ENCODE measurements at places on chromosomes 11 and 22.
A peak's percentile ranks its signal among the peaks of the same experiment; 100 is the strongest.

DNA sequence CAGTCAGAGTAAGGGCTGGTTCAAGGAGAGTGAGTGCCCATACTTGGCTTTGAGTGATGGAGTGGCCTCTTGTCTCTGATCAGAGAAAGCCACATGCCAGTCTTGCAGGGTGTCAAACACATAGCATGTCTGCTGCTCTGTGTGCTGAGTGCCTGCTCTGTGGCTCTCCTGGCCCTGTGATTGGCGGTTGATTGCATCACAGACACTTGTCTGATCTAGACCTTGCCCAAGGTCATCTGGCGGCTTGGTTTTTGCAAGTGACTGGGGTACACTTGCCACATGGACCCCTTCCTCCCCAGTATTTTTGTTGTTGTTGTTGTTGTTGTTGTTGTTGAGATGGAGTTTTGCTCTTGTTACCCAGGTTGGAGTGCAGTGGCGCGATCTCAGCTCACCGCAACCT, 10.3 kb downstream of the OSBP2 start:
- no peak for DNase-seq

GRCh38 chr22:46948411-46949144, 186.1 kb downstream of the TBC1D22A start:
- no peak for DNase-seq

DNA sequence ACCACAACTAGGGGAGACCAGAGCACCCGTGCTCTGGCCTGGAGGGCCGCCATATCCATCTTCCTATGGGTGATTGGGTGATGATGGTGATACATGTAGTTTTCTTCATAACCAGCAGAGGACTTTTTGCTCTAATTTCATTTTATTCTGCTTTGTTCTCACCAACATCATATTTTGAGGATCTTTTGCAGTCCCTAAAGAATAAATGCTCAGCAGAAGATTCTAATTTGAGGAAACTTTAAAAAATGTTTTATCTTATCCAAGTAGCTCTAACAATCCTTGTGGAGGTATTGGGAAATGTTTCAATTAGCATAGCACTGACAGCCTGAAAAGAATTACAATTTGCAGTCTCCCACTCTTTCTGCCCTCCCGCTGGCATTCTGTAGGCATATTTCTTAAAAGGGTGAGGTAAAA, 544.0 kb downstream of the NTM start:
- peak; percentile 43 for DNase-seq

GRCh38 chr22:36348760-36349159, 39.0 kb downstream of the MYH9 start:
- no peak for DNase-seq

- DNase-seq: no peak
Observed at GRCh38 chr11:91742155-91742554, 482.5 kb upstream of the FAT3 start.

- no peak for DNase-seq
Observed at GRCh38 chr22:49725516-49725915, 102.2 kb downstream of the BRD1 start.

DNA sequence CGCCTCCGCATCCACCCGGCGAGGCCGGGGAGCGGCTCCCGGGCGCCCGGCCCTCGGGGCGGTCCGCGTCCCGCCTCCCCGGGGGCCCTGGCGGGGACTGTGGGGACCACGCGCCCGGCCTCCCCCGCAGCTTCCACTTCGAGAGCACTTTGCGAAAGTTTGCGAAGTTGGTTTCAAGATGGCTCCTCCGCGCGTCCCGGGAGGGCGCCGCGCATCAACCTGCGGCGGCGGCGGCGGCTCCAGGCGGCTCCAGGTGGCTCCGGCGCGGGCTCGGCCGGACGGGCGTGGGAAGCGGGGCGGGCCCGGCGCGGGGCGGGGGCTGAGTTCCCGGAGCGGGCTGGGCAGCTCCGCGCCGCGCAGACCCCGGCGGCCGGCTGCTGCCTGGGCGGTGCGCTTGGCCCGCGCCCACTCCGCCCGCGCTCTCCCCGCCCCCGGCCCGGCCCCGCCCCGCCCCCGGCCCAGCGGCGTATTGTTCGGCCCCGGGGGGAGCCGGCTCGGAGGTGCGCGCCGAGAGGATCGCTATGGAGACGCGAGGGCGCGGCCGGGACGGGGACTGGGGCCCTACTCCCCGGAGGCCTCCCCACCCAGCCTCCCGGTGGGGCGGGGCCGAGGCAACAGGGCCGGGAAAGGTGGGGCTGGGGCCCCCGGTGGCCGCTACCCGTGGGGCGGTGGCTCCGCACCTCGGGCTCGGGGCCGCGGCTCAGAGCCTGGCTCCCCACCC, at the start of gene CELSR1:
Gene CELSR1 (minus strand): TSS at position 396 of the 721 bp plus-strand sequence. CDS start 450 bp downstream, outside the sequence.
- no peak for DNase-seq

DNA sequence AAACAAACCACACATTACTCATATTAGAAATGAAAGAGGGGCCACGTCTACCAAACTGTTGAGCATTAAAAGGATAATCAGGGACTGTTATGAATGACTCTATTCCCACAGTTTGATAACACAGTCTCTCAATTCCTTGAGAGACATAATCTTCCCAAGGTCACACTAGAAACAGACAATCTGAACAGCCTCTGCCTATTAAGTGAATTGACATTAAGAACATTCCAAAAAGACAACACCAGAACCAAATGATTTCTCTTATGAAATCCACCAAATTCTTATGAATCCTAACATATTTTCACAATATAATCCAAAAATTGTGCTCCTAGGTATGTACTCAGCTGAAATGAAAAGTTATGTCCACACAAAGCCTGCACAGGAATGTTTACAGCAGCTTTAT, 4.6 kb downstream of the RFPL1 start:
- no peak for DNase-seq

DNA sequence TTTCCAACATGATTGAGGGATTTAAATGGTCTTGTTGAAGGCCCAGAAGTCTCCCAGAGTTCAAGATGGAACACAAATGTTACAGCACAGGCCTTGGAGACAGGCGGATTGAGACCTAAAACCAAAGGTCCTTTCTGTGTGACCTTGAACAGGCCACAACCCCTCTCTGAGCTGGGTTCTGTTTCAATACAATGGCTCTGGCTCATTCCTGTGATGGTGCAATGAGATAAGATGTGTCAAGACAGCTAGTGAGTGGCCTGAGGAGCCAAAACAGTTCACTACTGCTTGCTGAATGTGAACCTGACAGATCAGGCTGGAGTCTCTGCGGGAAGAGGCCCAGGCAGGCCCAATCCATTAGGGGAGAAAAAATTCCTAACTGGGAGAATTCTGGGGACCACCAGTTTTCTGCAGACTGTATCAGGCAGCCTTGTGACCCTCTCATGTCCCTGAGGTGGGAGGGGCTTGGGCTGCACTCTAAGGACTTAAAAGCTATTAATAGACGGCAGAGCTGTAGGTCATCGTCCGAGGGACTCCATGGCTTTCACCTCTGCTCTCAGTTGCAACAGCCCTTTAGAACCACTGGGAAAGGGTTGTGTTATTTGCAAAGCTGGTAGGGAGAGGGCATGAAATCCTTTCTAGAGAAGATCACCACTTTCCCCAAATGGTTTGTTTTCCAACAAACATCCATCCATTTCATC, 126.1 kb upstream of the TEAD1 start:
- no peak for DNase-seq

- DNase-seq: peak; percentile 74
Observed at GRCh38 chr11:93686812-93687211, 25.3 kb downstream of the CEP295 start.

DNA sequence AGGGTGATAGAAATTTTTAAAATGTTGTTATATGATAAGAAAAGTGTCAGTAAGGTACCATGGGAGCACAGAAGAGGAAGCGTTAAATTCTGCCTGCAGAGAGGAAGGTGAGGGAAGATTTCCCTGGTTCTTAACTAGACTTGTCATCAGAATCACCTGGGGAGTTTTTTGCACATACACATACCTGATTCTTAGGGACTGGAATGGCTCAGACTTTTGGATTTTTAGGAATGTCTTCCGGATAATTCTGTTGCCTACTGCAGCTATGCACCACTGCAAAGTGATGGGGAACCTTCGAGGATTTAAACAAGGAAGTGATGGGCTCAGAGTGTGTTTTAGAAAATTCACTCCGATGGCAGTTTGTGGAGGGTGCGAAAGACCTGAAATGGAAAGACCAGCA, 21.9 kb downstream of the STX3 start:
- DNase-seq: no peak

DNA sequence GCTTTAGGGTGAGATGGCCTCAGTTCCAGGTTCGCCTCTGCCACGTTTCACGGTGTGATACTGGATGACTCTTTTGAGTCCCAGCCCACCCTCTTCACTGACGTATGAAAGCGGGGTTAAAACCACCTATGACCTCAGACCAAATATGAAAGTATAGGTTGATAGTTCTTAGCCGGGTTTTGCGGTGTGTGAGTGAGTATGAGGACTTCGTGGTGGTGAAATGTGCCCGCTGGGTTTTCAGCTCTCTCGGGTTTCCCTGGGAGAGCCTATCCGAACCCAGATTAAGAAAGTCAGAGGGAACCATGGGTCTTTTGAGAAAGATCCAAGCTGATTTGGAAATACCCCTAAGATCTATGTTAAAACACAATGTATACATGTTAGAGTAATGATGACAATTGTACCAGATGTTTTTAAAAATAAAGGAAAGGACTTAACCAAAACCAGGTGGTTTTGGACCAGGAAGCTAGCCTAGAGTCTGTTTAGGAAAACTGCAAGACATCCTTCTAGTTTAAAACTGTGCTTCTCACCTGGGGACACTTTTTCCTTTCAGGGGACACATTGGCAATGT, 25.8 kb upstream of the ST3GAL4 start:
- peak; percentile 58 for DNase-seq

DNA sequence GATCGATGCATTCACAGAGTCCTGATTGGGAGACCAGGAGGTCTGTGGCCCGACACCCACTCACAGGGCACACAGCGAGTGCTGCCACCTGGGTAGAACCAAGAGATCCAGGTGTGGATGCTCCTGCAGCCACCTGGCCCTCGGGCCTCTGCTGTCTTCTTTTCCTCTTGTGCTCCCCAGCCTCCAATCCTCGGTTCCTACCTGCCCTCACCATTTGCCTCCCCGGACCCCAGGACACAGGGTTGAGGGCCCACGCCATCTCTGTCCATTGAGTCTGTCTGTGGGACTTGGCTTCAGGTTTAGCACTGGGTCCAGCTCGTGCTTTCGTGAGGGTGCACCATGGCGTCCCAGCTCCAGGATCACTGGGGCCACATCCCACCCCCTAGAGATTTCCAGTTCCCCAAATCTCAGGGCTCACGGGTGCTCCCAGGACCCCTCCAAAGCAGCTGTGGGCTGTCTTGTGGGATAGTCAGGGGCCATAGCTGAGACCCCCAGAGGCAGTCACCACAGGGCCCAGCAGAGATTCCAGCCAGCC, 591.1 kb downstream of the BRD1 start:
- no peak for DNase-seq

GRCh38 chr11:59192446-59193020, 20.2 kb downstream of the MPEG1 start:
- DNase-seq: no peak

DNA sequence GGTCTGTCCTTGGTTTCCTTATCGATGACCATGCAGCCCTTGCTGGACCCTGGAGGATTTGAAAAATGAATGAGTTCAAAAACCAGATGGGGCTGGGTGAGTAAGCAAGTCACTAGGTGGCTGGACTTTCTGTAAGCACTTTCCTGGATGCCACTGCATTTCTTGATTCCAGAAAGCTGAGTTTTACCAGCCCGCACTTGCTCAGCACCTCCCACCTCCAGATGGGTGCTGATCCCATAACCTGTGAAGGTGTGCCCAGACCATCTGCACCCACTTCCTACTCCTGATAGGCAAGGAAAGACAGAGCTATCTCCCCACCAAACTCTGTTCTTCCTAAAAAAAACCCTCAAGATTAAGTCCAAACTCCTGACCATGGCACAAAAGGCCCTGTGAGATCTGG, 21.1 kb downstream of the ASCC2 start:
- no peak for DNase-seq

DNA sequence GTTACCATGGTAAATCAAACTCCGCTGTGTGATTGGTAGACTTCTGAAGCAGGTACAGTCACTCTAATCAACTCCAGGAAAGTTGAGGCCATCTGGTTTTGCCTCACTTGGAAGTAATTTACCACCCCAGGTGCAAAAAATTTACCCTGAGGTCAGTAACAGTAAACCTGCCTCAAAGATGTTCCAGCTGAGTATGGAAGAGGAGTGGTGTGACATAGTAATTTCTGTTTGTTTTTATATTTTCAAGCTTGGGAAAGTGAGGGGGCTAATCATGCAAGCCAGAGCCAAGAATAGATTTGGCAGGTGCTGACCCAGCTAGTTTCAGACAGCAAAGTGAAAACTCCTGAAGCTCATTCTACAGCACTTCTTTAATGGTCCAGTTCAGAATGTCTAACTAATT, 691.6 kb downstream of the NTM start:
- DNase-seq: peak; percentile 10

- DNase-seq: peak; percentile 57
Observed at GRCh38 chr11:123181075-123181474, 14.0 kb downstream of the CLMP start.

- peak; percentile 91 for DNase-seq
Observed at GRCh38 chr11:46121301-46121723, at the start of gene PHF21A. Gene PHF21A, minus strand, starts transcription at chr11:46121454. Its CDS starts 37,235 bp downstream, at chr11:46084219.

DNA sequence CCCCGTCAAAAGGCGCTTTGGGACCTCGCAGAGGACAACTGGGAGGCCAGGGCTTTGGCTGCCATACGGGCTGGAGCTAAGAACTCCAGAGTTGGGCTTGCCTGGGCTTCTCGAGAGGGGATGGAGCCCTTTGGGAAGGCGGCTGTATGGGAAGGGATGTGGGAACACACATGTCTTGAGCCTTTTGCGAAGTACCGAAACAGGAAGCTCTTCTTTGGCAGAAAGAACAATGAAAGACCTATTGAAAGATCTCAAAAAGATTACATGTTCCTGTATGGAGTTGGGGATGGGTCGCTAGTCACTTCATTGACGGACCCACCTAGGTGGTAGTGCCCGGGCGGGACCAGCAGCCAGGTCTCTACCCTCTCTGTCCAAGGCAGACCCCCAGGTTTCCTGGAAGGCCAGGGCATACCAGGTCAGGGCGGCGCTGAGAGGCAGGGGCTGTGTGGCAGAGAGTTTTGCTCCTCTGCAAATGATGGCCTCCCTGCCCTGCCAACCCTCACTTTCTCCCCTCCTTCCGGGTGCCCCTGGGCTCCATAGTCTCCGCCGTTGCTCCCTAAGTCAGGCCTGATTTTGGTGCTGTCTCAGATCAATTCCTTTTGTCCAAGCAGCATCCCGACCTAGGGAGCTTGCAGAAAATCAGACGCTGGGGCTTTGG, 1.0 kb downstream of the ST14 start:
- DNase-seq: no peak

- DNase-seq: no peak
Observed at GRCh38 chr11:110832080-110832479, 119.8 kb upstream of the ARHGAP20 start.

Data from fibroblast of mammary gland (primary cell).